Gastrocnemius medialis (tissue), 4 donors: ENCODE measurements at places on chromosomes 1 and 21.

GRCh38 chr1:93699049-93699384, 17.4 kb upstream of the BCAR3 start:
- DNase-seq = no peak

- DNase-seq = no peak
Observed at GRCh38 chr1:8871965-8872399, 6.5 kb downstream of the ENO1 start.

GRCh38 chr1:157301477-157302198, 163.4 kb upstream of the ETV3 start:
- no peak for DNase-seq

DNA sequence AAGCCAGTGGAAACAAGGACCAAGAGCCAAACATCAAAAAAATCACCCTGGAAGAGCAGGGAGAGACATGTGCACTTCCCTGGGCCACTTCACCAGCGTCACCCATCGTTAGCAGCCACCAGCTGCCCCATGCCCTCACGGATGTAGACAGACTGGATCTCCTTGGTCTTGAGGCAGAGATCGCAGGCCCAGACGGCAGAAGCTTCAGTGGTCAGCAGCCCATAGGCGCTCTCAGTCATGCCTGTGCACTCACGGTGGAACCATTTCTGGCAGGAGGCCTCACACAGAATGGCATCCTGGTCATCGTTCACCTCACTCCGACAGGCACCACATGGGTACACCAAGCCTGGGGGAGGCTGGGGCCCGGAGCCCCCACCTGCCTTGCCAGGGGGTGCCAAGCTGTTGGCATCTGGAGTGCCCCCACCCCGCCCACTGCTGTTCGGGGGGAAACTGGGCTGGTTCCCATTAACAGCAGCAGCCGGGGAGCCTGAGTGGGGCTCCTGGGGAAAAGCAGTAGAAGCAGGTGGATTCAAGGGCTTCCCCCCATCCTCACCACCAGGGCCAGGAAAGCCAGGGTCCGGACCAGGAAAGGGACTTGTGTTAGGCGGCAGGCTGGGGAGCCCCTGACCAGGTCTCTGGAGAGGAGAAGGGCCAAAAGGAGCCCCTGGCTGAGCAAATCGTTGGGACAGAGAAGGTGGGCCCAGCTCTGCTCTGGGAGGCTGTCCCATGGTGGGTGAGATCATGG, 2.7 kb downstream of the PYGO2 start:
- DNase-seq = no peak

GRCh38 chr21:25999921-26000582, 170.5 kb downstream of the APP start:
- no peak for DNase-seq
